Left renal pelvis (tissue), 4 donors: ENCODE measurements at places on chromosomes 7 and 10.
A peak's percentile ranks its signal among the peaks of the same experiment; 100 is the strongest.

GRCh38 chr10:67438605-67439304 lies 257.2 kb downstream of the CTNNA3 start:
- DNase-seq: no peak

GRCh38 chr10:89867964-89868363 lies 166.6 kb downstream of the KIF20B start:
- no peak for DNase-seq

DNA sequence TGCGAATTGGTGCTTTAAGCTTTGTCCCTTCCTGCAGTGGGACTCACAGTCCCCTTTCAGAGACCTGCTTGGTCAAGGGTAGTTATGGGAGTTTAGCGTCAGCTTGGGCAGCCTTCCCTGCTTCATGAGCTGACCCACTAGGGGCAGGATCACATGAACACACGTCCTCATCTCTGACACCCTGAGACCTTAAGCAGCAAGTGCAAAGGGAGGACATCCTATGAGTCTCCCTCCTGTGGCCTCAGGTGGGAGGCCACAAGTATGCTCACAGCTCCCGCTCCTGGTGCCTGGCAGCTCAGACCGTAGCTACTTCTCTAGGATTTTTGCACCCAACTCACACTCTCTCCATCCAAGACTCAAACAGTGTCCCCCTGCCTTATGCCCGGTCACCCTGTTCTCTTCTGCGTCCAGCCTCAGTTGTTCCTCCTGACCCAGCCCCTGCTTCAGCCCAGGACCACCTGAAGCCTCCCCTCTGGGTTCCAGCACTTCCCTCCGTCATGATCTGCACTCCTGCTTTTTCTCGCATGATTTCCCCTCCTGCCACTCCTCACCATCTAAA lies 136.6 kb upstream of the FAM20C start:
- DNase-seq: no peak

- peak; percentile 64 for DNase-seq
These were observed 105.2 kb downstream of the NEURL1 start for GRCh38 chr10:103598654-103599115.

- no peak for DNase-seq
These were observed 104.9 kb downstream of the CDK14 start for GRCh38 chr7:90701021-90701420.

GRCh38 chr10:25627606-25628005 lies 306.4 kb upstream of the MYO3A start:
- no peak for DNase-seq

DNA sequence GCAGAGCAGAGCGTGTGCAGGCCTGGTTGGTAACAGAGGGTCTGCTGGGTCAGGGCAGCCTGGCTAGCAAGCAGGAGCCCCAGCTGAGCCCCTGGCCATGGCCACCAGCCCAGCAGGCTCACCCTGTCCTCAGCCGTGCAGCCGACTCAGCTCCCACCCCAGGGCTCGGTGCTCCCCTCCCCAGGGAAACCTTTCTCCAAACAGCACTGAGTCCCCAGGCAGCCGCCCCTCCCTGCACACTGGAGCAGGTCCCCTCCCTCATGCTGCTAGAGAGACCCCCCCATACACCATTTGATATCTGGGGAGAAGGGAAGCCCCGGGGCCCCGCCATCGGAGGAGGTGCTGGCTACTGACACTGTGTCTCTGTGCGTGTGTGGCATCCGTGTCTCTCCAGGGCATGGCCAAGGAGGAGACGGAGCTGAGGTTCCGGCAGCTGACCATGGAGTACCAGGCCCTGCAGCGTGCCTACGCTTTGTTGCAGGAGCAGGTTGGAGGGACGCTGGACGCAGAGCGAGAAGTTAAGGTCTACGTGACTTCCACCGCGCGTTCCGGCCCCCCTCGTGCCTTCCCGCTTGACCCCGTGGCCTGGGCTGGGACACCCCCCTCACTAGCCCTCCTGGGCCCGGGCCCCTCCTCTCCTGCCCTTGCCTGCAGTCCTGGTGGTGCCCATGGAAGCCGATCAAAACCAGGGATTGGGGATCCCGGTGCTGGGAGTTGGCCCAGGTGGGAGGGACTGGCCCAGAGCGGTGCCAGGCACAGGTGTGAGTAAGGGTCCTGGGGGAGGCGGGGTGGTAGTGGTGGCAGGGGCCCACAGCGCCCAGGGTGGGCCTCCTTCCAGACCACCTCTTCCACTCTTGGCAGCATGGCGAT lies 45.0 kb upstream of the DPYSL4 start:
- no peak for DNase-seq

GRCh38 chr7:128253701-128254100 lies 12.6 kb downstream of the LEP start:
- no peak for DNase-seq

GRCh38 chr10:43775384-43775783 lies 126.7 kb upstream of the ZNF32 start:
- DNase-seq: peak; percentile 30

- no peak for DNase-seq
These were observed 7.2 kb downstream of the ADCY1 start for GRCh38 chr7:45581271-45581780.

DNA sequence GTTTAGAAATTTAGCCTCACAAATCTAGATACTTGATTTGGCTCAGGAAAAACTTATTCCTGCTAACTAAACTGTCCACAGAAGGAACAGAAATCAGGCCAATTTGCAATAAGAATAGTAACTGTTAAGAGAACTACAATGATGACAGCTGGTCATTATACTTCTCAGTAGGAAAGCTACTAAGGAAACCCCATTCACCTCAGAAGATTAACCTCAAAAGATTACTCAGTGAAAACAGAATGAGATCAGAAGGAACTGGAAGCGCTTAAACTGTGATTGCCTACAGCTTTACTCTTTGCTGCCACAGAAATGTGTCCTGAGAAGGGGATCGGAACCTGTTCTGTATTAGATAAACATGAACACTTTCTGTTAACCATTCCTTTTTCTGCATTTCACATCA lies 24.3 kb upstream of the DNAJB12 start:
- DNase-seq: no peak

DNA sequence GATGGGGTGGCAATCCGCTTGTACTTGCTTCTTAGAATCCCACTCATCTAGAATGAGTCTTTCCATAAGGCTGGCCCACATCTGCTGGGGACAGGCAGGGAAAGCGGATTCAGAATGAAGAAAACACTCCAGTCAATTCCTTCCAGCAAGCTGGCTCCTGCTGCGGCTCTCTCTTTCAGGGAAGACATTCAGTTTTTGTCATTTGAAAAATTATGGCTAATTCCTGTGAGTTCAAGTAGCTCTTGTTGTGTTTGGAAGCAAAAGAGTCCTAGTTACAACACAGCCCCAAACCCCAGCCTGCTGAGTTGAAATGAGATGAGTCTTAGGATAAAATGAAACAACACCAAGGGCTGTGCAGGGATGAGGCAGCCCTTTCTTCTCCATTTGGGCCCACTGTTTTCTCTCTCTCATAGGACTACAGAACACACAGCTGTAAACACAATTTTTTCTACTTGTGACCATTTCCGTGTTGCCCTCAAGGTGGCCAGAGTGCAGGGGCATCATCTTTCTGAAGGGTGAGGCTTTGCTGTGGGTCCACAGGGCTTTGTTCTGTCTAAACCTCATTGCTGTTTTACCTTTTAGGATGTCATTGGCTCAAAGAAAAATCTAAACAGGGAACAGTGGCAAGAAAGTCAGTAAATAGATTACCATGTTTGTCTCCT lies 90.8 kb upstream of the EEPD1 start:
- no peak for DNase-seq

- DNase-seq: no peak
These were observed 274.0 kb downstream of the ELFN1 start for GRCh38 chr7:1943933-1944618.

GRCh38 chr10:53886325-53887300 lies 914.4 kb downstream of the PCDH15 start:
- DNase-seq: no peak

DNA sequence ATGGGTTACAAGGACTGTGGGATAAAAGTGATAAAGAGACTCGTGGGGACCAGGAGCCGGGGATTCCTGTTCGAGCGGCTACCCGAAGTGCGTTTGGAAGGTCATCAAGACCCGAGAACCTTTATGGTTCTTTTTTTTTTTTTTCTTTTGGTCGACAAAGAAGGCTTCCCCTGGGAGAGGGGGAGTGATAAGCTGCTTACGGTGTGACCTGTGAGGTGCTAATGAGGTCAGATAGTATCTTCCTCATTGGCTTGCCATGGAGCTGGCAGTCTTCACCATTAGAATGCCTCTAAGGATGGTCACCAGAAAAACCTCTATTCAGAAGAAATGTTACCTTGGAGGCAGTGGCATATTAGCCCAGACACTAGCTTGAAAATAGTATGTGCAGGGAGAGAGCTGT lies 92.3 kb upstream of the STEAP4 start:
- DNase-seq: no peak

GRCh38 chr7:80895056-80895455 lies 23.8 kb downstream of the SEMA3C start:
- no peak for DNase-seq

DNA sequence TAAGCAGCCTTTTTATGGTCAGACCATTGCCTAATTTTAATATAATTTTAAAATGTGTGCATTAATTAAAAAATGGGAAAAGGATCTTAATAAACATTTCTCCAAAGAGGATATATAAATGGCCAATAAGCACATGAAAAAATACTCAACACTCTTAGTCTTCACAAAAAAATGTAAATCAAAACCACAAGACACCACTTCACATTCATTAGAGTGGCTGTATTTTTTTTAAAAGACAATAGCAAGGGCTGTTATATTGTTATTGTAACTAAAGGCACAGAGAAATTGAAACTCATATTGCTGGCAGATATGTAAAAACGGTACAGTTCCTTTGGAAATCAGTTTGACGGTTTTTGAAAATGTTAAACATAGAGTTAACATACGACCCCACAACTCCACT lies 3.2 kb upstream of the CROT start:
- no peak for DNase-seq

DNA sequence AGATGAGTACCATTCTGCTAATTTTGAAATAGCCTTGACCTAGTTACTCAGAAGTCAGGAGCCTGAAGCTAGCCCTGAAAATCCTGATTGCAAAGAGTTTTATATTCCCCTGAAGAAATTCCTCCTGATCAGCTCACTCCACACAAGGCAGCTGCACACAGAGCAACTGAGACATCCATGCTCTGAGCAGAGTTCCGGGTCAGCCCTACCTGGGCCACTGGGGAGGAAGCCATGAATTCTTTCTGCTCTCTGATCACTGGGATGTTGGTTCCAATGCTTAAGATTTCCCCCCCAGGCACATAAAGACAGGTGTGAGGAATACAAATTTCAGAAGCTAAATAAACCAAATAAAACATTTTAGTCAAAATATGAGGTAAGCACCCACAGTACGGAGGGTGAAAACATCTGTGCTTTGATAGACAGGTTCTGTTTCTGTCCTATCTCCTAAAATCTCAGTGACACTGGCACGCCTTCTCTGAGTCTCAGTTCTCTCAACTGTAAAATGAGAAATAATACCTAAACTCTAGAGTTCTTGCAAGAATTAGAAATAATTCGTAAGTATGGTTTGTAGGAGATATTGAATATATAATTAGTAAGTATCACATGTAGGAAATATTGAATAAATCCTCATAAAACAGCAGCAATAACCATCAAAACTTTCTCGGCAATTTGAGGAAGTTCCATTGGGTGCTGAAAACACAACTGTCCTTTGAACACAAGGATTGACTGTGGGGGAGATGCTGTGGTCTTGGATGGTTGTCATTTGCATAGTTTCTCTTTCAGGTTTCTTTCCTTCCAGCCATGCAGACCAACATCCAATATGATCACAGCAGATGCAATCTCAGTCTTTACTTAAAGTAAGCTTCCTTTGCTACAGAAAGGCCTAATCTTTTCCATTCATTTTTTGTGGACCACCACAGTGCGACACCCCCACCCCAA lies 133.0 kb upstream of the TNS3 start:
- DNase-seq: no peak

- peak; percentile 85 for DNase-seq
These were observed 300.4 kb upstream of the NFE2L3 start for GRCh38 chr7:25851332-25852210.

DNA sequence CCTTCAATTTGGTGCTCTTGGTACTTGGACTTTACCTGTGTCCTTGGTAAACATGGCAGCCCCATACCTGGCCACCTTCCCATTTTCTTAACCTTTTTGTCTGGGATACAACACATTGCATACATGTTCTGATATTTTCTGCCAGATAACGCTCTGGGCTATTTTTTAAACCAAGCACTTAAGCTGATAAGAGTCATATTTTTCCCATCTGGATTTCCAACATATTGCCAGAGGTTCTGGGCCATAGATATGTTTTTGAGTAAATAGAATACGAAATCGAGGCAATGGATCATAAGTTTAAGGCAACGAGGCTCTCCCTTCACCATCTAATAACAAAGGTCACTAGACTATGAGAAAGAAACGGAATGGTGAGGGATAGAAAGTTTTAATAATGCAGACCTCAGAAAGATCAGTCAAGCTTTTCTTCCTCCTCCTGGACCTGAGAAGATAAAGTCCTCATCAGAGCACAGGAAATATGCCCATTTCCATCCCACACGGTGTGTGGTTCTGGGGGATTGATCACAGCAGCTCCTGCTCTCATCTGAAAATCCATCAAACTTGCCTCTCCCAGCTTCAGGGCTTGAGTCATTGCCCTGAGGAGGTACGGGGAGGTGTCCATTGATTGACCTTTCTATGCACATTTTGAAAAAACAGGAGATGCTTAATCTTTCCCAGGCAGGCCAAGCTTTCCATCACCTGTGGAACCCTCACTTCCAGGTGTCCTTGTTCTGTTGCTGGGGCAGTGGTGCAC lies 257.2 kb downstream of the GFRA1 start:
- no peak for DNase-seq

DNA sequence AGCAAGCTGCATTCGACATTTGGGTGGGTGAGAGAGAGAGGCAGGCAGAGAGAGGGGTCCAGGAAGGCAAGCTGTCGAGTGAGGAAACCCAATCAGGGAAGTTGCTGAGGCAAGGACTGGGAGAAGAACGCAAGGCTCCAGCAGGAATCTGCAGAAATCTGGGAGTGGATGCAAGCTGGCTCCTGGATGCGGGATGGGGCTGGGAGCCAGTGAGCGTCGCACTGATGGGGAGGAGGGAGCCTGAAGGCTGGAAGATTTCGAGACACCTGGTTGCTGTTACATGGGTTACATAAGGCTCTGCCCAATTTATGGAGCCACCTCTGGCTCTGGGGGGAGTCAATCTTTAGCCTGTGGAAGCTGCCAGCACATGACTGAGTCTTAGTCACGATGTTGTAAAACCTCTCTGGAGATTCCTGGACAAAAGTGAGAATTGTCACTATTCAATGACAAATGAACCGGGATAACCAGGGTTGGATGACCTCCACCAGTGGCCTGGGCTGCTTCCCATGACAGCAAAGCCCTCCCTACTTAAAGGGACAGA lies 51.1 kb upstream of the ADRB1 start:
- DNase-seq: no peak

- DNase-seq: no peak
These were observed 393.6 kb downstream of the CNTNAP2 start for GRCh38 chr7:146510088-146510680.

DNA sequence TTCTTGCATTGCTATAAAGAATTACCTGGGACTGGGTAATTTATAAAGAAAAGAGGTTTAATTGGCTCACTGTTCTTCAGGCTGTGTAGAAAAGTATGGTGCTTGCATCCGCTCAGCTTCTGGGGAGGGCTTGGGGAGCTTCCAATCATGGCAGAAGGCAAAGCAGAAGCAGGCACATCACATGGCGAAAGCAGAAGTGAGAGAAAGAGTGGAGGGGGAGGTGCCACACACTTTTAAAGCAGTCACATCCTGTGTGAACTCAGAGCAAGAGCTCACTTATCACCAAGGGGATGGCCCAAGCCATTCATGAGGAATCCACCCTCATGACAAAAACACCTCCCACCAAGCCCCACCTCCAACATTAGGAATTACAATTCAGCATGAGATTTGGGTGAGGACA lies 303.5 kb downstream of the OTUD1 start:
- no peak for DNase-seq

- no peak for DNase-seq
These were observed 385.7 kb upstream of the AKR1E2 start for GRCh38 chr10:4440260-4440659.
